ENCODE measurements at places on chromosomes 7 and 10. TPM values are rescaled to one million over a fixed set of nuclear protein-coding genes. Genes with fewer than 3 reads are reported as not detected.

FAM241B gene
- 7.9 TPM for total RNA-seq

PLXDC2 gene
- total RNA-seq: 65.5 TPM

IMMP2L gene
- total RNA-seq: 38.5 TPM

DNA sequence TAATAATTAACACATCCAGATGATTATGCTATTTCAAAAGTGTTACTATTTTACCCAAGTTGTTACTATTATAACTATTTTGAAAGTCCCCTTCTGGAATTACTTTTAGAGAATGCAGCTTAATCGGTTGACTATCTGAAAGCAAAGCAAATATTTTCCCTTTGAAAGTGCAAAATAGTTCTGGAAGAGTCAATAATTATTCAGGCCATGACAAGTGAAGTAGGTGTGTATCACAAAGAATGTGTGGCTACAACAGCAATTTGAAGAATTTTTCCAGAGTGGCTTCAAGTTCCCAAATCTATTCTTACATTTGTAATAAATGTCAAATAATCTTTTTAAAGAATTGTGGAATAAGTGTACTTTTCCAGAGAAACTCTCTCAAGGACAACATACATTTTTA, 42.8 kb downstream of the RNLS start:
- no peak for ATAC-seq

DNA sequence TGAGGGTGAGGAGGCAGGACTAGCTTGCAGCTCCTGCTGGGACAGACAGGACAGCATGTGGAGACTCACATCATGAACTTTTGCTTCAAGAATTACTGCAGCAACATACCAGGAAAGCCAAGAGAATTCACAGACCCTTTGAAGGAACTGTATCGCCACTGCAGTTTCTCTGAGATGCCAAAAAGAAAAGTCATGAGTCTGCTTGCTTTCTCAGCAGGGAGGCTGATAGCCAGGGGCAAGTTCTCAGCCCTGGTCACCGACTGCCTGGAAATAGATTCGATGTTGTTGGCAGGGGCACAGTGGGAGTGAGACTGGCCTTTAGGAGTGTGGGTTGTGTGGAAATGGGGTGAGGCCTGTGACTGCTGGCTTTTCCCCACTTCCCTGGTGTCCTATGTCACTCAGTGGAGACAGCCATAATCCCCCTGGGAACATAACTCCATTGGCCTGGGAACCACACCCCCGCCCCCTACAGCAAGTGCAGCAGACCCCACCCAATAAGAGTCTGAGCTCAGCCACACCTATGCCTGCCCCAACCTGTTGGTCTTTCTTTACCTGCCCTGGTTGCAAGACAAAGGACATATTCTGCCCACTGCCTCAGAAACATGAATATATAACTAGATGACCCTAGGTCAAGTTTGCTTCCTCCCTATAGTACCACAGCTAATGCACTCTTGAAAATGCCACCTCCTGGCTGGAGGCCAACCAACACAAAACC, 1.6 kb upstream of the SAMD9 start:
- no peak for ATAC-seq

GRCh38 chr10:74705358-74705980, 120.9 kb upstream of the KAT6B start:
- no peak for ATAC-seq

Data from gastroesophageal sphincter (tissue), 4 donors.